ENCODE measurements at places on chromosomes 12 and 14.

DNA sequence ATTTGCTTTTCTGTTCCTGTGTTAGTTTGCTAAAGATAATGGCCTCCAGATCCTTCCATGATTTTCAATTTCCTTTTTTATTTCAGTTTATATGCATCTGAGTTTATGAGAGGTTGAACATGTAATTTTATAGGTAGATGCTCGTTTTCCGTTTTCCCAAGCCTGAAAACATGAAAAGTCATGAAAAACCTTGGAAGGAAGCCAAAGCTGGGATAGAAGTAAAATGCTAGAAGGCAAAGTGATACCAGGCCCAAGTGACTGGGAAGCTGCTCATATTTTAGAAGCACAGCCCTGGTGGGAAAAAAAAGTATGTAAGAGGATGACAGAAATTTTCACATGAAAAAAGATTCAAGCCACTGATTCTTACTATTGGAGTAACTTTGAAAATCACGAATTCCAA, 290.8 kb downstream of the PRKD1 start:
- DNase-seq = no peak

GRCh38 chr12:8849876-8850275, 27.5 kb downstream of the A2ML1 start:
- no peak for DNase-seq

DNA sequence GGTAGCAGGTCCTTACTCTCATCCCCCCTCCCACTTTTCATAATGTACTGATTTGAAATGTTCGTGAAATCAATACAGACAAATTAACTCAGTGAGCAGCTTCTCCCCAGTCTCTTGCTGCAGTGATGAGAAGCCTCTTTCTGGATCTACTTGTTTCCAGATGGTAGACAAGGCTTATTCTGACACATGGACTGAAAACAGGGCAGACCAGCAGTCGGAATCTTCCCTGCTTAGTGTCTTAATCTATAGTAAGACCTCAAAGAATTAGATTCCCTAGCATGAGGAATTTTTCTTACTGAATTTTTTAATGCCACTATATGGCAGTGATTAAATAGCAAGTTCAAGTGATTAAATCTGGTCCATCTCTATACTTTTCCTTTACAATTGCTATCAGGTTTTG, 120.1 kb downstream of the RGS6 start:
- DNase-seq = no peak

DNA sequence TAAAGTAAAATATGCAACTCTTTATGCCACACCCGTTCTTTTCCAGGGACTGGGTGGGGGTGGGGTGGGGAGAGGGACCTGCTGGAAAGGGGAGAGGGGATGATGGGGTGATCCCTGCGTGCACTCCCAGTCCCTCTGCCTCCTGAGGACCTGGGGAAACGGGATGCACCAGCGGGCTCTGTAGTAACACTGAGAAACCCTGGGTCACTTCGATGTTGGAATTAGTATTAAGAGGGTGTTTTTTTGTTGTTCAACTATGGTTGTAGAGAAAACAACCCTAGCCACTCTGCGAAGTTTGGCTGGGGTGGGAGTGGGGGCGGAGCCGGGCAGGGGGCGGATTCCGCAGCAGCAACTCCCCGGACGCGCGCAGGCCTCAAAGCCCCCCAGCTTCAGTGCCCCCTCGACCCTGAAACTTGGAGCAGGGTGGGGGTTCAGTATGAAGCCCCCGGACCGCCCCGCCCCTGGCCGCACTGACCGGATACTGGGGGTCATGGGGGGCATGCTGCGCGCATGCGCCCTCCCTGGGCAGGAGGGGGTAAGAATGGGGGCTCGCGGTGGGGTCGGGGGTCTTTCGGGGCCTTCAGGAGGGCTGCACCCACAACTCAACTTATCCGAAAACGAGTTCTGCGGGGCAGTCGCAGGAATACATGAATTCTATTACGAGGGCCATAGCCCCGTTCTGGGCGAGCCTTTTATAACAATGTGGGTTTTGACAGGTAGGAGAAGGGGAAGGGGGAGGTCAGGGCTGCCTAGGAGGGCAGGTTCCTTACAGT, 1.3 kb upstream of the ARHGEF25 start:
- no peak for DNase-seq
